CD4-positive, alpha-beta T cell treated with Interleukin-21 for 1 hour (primary cell): ENCODE measurements at places on chromosomes 11 and 22.

DNA sequence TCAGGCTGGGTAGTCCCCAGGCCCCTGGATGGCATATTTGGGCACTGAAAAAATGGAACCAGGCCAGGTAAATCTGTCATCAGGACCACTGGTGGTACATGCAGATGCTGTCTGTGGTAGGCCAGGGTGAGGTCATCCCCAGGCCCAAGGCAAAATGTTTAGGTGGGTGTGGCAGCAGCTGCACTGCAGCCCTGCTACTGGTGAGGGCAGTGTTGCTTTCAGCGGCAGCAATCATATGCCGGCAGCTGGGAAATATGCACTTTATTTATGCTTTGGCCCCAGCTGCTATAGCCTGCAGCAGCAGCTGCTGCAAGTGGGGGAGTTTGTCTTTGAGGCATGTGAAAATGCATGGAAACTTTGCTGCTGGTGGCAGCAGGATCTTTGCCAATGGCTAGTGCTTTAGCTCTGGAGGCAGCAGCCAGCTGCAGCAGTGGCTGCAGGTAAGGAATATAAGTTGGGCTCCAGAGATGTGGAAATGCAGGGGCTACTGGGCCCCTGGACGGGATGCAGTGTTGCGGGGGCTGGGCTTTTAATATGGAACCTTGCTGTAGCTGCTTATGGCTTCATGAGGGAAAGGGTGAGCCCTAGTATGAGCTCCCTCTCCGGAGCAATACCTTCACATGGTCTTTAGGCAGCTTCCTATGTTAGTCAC lies 365.7 kb upstream of the CADM1 start:
- peak; percentile 14 for DNase-seq

- DNase-seq = no peak
Observed at GRCh38 chr11:2767801-2768200, 68.0 kb upstream of the KCNQ1OT1 start.

GRCh38 chr11:66339686-66340483 lies 3.7 kb upstream of the RIN1 start:
- DNase-seq = no peak

GRCh38 chr11:9158898-9159391 lies 67.5 kb upstream of the SCUBE2 start:
- no peak for DNase-seq

GRCh38 chr22:50705851-50706351 lies 32.1 kb upstream of the ACR start:
- DNase-seq = no peak

DNA sequence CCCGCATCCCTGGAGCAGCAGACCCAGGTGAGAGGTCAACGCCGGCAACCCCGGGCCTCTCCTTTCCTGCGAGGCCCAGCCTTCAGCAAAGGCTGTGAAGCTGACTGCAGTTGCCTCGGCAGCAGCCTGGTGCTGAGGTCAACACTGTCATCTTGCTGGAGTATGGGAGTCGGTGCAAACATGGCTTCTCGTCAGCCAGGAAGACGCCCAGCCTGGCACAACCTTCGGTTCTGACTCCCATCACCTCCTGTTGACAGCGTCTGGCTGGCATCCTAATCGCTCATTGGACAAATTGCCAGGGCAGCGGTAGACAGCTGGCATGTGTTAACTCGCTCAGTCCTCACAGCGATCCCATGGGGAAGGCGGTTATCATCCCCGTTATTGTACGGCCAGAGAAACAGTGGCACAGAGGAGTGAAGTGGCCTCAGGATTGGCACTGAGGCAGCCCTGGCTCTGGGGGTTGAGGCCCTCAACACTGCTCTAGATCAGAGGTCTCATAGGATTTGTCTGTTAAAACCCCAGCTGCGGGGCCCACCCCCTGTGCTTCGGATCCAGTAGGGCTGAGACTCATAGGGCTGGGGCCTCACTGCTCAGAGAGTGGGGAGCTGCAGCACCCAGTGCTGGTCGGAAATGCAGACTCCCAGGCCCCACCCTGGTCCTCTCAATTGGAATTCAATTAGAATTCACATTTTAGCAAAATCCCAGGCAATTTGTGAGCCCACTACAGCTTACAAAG lies 39.3 kb upstream of the TP53I11 start:
- DNase-seq = no peak

DNA sequence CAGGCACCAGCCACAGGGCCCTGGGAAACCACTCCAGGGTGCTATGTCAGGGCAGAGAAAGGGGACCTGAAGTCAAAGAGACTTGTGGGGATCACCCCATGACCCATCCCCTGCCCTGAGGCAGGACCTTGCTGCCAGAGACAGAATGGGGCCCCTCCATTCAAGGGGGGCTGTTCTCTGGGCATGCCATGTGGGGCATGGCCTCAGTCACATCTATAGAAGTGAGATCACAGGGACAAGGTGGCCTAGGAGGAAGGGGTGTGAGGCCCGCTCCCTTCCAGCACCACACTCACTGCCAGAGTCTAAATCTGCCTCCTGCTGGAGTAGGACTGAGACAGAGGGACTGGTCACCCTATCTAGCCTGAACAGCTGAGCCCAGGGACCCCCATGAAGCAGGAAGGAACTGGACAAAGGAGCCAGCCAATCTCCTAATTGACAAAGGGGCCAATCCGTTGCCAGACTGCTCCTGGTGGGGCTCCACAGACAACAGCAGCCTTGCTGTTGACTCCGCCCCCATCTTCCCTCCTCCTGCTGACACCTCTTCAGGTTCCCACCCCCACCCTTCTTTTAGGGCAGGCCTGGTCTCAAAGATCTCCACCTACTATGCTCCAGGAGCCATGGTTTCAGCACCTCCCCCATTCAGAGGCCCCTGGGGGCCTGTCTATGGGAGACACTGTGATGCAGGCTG lies 26.0 kb downstream of the NEAT1 start:
- peak; percentile 50 for DNase-seq

GRCh38 chr11:80280737-80281136 lies 839.9 kb upstream of the TENM4 start:
- DNase-seq = no peak

DNA sequence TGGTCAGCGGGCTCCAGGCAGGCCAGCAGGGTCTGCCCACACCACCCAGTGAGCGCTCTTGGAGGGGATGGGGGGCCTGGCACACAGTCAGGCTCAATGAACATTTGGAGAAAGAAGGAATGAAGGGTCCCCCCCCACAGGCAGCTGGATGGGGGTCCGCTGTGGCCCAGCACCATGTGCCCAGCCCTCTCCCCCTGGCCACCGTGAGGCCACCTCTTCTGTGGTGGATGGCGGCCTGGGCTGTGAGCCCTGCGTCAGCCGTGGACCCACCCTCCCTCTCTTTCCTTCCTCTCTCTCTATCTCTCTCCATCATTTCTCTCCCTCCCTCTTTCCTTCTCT lies 35.1 kb upstream of the MUC5AC start:
- DNase-seq = no peak

GRCh38 chr11:109612496-109612895 lies 190.5 kb downstream of the C11orf87 start:
- DNase-seq = no peak

DNA sequence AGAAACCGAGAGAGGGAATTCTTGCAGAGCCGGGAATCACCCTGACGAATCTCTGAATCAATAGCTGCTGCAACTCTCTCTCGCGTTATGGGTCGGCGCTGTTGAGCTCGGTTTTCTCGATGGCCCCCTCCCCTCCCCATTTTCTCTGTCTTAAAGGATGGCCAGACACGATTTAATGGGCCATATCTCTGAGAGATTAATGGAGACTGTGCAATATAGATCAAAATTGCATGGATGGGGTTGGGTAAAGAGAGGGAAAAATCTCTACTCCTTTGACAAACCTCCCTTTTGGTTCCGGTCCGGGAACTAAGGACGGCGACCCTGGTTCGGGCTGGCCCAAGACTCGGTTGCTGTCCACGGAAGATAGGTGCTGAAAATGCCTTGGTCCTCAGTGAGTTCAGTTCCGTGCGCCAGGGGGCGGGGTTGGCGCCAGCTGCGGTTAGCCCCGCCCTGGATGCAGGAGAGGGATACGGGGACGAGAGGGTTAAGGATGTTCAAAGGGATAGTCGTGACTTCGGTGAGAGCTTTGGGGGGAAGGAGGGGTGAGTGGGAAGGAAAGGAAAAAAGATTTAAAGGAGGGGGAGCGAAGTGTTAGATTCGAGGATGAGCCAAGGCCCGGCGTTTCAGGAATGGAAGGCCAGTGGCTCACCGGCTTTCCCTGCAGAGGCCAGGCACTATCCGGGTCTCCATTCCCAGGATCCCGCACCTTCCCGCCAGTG lies 103.6 kb upstream of the HSD17B12 start:
- DNase-seq = no peak

DNA sequence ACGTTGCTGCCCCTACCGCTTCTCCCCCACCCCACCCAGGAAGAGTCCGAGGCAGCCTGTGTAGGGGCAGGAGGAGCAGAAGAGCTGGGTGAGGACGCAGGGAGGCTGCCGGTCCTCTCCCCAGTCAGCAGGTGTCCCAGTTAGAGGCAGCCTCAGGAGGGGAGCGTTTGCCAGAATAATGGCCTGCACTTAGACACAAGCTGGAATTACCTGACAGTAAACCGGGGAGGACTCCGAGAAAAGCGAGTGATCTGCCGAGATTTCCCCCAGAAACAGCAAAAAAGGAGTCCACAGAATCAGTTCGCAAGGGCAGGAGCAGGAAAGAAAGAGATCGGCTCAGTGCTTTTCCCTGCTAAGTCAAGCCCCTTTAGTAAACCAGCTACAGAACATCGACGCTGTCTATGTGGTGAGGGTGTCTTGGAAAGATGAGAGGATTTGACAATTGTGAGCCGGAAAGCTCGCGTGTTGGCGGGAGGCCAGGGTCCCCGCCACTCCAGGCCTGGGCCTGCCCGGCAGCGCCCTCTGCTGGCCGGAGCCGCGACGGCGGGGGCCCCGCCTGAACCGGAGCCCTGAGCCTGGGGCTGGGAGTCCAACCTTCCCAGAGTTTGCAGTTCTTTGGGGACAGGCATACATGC lies 17.7 kb upstream of the THRSP start:
- peak; percentile 69 for DNase-seq

DNA sequence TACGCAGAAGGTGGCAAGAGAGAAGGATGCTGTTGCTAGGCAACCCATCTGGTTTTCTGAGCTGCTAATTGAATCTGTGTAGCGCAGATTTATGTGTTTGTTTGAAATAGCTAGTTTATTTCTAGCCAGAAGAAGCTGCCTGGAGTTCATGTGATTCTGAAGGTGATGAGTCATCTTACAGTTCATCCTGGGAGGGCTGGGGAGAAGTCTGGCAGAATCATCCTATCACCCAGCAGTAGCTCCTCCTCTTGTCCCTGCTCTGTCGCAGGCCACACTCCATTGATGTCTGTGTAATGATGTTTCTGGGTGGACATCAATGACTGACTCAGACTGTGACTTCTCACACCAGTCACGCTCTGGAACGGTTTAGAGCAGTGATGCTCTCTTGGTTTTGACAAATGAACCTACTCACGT lies 4.8 kb upstream of the FBXO7 start:
- no peak for DNase-seq

DNA sequence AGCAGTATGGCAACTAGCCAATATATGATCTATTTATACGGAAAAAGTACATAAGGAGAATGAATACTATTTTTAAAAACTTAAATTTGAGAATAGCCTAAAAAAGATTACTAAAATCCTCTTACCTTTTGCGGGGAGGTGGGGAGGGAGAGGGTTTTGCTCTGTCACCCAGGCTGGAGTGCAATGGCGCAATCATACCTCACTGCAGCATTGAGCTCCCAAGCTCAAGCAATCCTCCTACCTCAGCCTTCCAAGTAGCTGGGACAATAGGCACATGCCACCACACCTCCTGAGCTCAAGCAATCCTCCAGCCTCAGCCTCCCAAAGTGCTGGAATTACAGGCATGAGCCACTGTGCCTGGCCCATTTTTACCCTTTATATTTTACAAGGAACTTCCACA lies 82.0 kb downstream of the TTC28 start:
- no peak for DNase-seq

GRCh38 chr11:105046898-105047579 lies 1.9 kb upstream of the CARD16 start:
- DNase-seq = no peak

DNA sequence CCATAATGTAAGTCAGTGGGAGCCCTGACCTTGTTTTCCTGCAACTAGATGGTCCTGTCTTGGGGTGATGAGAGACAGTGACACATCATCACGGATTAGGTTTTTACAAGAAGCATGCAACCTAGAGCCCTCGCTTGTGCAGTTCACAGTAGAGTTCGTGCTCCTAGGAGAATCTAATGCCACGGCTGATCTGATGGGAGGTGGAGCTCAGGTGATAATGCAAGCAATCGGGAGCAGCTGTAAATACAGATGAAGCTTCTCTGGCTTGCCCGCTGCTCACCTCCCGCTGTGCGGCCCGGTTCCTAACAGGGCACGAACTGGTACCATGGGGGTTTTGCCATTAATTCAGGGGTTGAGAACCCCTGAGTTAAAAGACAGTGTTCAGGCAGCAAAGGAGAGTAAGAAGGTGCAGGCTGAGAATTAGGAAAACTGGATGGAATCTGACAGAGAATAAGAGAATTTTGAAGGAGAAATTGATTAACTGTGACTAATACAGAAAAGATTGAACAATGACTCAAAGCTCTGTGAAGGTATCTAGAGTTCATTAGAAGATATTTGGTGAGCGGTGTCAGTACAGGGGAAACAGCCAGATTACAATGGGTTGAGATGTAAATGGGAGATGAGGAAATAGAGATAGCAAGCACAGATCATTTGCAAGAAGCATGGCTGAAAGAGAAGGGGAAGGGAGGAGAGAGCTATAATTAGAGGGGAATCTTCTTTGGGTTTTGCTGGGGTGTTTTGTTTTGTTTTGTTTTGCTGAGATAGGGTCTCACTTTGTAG lies 21.0 kb downstream of the WEE1 start:
- no peak for DNase-seq

DNA sequence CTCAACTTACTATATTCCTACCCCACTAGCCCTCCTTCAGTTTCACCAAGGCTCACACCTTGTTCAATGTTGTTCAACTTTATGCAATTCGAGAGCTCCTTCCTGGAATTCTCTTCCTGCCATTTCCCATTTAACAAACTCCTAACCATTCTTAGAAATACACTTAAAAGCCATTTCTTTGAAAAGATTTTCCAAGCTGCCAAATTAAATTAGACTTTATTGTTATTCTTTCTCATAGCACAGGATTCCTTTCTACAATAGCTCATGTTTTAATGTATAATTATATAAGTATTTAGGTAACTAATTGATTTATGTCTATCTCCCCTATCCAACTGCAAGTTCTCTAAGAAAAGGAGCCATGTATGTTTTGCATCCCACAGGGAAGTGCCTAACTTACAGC lies 52.7 kb upstream of the CTSC start:
- DNase-seq = no peak

DNA sequence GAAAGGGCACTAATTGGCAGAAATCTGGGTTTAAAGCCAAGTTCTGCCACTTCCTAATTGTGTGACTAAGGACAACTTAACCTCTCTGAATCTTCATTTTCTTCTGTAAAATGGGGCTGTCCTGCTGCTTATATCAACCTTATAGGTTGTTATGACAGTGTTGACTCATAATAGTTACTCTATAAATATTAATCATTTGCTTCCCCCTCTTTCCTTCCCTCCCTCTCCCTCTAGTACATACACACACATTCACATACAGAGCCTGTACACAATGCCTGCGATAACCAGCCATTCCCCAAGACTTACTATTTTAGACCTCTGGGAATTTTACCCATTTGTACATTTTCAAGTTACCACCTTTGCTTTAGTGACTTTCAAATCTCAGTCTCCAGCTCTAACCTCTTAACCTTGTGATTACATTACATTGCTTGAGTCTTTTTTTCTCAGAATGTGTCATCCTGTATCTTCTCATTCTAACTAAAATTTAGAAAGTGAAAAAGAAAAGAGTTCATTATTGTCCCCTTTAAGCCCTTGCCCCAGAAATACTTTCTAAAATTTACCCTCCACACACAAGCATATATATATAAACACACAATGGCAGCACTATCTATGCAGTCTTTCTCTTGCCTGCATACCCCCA lies 31.9 kb downstream of the GDPD4 start:
- DNase-seq = no peak
